T-helper 1 cell (primary cell): ENCODE measurements at places on chromosomes 3 and 15.

DNA sequence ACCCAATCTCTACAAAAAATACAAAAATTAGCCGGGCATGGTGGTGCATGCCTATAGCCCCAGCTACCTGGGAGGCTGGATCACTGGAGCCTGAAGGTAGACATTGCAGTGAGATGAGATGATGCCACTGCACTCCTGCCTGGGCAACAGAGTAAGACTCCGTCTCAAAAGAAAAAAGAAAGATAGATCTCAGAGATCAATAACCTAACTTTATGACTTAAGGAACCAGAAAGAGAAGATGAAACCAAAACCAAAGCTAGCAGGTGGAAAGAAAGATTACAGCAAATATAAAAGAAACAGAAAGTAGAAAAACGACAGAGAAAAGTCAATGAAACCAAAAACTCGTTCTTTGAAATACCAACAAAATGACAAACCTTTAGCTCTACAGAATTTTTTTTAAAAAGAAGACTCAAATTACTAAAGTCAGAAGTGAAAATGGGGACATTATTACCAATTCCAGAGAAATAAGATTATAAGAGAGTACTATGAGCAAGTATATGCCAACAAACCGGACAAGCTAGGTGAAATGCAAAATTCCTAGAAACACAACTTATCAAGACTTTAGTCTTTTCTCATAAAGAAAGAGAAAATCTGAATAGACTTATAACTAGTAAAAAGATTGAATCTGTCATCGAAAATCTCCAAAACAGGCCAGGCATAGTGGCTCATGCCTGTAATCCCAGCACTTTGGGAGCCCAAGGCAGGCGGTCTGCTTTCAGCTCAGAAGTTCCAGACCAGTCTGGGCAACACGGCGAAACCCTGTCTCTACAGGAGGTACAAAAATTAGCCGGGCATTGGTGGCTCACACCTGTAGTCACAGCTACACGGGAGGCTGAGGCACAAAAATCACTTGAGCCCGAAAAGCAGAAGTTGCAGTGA, 35.0 kb downstream of the ACAP2 start:
- DNase-seq: no peak

- DNase-seq: no peak
Measured at GRCh38 chr3:161171113-161171512, 50.0 kb upstream of the NMD3 start.

- no peak for DNase-seq
Measured at GRCh38 chr3:194286375-194287146, 64.6 kb downstream of the CPN2 start.

DNA sequence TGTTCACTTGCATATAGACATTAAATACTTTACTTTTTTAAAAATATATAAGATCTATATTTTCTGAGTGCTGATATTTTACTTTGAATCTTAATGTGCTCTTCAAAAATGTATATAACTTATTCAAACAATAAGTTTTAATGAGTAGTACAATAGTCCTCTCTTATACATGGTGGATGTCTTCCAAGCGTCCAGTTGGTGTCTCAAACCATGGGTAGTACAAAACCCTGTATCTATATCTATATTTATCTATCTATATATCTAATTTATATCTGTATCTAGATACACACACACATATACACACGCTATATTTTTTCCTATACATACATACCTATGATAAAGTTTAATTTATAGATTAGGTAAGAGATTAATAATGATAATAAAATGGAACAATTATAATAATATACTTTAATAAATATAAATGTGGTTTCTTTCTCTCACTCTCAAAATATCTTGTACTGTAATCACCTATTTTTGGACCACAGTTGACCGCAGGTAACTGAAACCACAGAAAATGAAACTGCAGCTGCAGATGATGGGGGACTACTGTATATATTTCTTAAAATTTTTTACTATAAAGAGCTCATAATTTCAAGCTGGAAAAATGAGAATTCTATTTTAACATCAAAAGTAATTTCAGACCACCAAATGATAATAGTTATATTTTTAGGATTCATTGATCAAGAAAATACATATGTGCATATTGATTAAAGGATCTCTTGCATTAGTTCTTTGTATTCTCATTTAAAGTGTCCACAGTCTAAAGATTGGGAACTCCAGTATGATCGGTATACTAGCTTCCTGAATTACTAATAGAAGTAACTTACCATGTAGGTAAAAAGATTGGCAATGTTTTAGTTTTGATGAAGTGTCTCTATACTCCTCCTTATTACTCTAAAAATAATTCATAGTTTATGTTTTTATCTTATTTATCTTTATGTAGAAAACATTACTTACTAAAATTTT, 215.1 kb upstream of the MLF1 start:
- DNase-seq: no peak

DNA sequence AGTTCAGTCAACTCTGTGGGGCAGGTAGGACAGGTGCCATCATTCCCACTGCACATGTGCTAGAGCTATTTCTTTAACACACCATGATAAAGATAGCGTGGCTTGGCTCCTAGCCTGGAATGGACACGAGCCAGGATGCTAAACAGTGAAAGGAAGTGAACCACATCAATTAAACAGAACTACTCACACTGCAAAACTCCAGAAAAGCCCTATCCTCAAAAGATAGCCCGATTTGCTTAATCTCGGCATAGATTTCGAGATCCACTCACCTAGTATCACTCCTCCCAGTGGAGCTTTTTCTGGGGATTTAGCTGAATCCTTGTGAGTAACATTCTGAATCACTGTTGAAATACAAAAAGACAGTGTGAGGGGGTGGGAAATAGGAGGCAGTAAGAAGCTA, 118.0 kb downstream of the ABI3BP start:
- no peak for DNase-seq

GRCh38 chr3:60659098-60659497, 592.2 kb downstream of the FHIT start:
- DNase-seq: no peak

DNA sequence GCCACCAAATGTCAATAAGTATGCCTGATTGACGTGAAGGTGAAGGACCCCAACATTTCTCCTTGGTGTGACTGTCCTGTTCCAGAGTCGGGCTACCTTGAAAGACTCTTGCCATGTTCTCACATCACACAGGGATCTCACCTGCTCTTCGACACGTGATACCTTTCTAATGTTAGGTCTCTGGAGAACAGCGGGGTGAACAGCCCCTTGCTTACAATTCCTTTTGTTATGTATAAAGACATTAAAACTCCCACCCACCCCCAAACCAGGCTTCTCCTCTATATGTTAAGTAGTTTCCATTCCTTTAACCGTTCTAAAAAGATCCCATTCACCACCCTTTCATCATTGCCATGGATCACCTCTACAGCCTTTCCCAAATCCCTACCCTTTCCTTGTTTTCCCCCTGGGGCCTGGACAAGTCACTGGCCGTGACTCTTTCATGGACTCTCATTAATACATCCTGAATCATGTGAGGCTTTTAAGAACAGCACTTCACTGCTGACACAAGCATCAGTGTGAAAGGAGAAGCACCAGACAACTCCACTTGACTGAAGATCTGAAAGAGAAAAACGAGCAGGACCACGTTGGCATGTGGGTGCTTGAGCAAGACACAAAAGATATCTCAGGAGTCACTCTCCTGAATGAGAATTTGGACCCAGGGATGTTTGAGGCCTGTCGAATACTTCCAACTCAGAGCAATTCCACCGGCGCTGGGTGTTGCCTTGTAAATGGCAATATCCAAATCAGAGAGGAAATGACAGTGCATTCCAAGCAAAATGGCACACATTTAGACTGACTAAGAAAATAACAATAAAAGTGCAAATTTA, 115.0 kb downstream of the FOXP1 start:
- DNase-seq: no peak

GRCh38 chr3:124552224-124552623, 178.0 kb upstream of the UMPS start:
- DNase-seq: no peak

GRCh38 chr15:99143242-99143641, 38.4 kb downstream of the SYNM start:
- no peak for DNase-seq

DNA sequence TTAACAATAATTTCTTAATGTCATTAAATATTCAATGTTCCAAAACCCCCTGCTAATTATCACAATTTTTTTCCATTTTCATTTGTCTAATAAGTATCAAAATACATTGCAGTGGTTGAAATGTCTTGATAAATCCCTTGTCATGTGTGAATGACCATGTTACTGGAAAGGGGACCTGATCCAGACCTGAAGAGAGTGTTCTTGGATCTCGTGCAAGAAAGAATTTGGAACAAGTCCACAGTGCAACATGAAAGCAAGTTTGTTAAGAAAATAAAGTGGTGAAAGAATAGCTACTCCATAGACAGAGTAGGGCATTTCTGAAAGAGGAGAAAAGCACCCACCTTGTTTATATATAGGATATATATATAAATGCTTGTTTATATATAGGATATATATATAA, 10.4 kb upstream of the SELENOK start:
- no peak for DNase-seq

DNA sequence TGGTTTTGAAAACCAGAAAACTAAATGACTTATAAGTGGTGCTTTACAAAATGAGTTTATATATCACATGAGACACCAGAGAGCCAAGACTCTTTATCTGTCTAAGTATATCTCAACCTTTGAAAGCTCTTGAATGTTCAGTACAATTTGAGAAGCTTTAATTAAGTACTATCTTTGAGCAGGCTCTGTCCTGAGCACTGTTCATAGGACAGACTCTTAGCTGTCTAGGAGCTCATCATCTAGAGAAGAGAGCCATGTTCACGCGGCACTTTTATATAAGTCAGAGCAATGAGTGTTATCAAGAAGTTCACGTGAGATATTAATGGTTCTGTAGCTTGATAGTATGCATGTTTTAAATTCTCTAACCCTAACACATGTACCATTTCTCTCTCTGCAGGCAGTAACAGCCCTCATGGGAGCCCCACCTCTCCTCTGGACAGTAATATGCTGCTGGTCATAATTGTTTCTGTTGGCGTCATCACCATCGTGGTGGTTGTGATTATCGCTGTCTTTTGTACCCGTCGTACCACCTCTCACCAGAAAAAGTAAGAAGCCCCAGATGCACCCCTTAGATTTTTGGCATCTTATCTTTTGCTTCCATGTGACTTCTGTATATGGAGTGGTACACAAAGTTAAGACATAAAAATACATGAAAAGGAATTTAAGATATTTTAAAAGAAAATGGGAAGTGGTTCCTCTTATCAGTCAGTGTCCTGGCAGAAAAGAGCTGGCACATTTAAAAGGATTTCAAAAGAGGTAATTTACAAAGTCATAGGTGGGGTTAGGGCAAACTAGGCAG, 86.0 kb downstream of the HCN4 start:
- no peak for DNase-seq

DNA sequence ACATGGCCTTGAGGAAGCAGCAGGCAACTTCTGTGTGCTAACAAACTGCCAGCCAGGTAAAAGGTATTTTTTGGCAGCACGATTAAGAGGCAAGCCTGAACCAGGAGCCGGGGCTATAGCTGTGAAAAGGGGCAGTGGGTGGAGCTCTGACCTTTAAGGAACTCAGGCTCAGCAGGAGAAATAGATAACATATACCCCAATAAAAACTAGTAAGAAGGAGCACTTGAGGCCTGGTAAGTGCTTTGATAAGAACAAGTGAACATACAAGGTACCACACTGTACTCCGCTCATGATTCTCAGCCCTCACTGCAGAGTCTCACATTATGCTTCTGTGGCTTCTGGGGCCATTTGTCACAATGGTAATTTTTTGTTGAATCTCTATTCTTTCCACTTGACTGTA, 5.4 kb downstream of the FYCO1 start:
- no peak for DNase-seq

DNA sequence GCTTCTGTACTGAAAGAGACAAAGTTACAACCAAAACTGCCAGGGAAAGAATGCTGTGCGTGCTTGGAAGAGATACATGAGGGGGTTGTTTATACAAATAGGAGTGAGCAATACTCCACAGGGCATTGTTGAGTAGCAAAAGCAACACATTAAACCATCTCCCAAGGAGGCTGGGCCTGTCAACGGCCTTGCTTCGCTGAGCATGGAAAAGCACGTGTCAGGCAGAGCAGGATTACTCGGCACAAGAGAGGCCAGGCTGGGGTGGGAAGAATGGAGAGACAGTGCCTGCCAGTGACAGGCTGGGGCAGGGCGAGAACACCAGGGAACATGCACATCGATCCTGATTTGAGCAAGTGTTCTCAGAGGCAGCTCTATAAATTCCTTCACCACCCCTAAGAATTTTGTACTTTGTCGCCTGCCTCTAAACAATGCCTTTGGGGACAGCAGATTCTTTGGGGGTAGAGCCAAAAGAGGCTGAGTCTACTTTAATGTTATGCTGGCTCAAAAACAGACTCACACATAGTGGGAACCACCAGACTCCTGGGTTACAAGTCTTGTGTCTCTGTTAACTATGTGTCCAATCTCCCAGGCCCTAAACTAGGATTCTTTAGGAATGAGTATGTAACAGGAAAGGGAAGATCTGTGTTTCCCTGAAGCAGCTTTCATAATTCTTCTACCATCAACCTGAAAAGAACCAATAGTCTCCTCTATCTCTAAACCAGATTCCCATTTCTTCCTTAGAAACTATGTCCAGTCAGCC, 67.2 kb downstream of the LIPC start:
- no peak for DNase-seq
